Hippocampal formation (tissue), 2 donors: ENCODE measurements at places on chromosomes 6 and 20.

DNA sequence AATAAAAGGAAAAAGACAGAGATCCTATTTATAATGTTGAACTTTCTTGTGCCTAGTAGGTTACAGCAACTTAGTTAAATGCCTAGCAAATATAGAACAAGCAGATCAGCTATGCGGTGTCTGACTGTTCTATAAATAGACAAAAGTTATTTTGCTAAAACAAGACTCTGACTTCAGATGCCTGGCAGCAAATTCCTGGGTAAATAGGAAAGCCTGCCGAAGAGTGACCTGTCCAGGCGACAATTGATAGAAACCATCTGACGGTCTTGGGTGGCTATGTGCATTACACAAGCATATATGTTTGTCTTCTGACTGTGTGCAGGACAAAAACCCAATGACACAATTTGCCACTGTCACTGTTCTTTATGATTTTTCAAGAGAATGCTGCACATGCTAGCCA lies 38.0 kb upstream of the PDE10A start:
- DNase-seq: no peak

DNA sequence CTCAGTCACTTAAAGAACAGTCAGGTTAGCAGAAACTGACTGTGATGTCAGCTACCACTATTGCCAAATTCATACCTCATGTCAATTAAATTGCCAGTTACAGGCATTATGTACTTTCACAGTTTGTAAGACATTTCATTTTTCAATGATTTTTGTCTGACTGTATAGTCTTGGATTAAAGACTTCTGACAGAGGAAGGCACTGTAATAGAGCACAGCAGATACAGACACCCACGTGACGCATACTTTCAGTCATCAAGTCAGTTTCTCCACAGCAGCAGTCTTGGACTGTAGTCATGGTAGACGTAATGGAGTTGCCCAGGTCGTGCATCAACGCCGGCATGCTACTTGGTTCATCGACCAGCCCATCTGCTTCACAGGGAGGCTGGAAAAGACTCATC lies 29.5 kb upstream of the ELOVL5 start:
- DNase-seq: no peak

DNA sequence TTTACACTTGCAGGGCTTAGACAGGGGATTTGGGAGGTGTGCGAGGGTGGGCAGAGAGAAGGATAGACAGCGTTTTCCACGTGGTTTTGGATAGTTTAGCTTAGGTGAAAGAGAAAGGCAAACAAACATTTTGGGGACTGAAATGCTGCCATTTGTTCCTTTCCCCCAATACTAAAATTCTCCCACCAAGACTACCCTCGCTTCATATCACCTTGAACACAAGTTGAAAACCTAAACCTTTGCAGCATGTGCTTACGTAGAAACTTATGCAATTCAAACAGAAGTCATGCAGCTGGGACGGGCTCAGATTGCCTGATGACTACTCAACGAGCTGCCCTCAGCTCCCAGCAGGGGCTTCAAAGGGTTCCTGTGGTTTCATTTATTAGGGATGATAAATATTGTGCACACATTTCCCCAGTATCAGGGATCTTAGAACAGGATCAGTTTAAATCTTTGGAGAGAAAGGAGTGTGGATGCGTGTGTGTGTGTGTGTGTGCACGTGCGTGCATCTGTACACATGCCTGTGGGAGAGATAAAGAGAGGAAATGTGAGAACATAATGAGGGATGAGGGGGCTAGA lies 77.3 kb downstream of the SLC22A23 start:
- DNase-seq: no peak

DNA sequence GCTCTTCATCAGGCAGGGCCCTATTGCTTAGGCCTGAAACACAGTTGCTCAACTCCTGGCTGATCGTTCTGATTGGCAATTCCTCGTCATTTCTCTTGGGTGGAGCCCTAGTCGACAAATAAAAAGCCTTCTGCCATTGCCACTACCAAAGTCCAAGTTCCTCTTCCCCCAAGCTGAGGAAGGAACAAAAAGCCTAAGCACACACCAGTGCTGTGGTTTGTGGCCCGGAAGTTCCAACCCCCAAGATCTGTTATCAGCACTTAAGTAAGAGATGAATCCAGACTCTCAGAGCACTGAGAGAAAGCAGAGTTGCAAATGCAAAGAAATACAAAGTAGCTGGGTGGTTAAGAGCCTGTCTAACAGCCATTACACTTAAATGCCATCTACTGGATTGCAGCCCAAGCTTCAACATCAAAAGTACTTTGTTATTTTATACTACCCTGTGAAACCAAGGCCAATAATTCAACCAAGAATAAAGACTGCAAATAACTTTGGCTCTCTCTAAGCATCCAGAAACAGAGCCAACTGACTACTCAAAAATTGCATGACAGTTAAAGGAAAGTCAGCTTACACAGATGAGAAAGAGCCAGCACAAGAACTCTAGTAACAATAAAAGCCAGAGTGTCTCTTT lies 1024.0 kb downstream of the GRIK2 start:
- DNase-seq: no peak

GRCh38 chr20:10521068-10521831 lies 86.1 kb downstream of the SLX4IP start:
- no peak for DNase-seq

DNA sequence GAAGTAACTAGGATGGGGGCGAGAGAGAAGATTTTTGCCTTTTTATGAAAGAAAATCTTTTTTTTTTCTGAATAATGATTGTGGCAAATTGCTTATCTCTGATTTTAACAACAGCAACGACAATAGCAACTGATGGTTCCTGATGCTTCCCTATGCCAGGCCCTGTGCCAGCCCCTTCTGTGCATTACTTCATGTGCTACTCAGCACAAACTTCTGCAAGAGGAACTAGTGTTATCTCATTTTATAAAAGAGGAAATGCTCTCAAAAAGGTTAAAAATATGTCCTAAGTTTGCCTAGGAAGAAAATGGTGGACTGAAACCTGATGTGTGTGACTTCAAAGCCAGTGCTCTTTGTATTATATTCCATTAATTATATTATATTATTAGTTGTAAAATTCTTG lies 74.0 kb upstream of the RALGAPA2 start:
- DNase-seq: no peak

DNA sequence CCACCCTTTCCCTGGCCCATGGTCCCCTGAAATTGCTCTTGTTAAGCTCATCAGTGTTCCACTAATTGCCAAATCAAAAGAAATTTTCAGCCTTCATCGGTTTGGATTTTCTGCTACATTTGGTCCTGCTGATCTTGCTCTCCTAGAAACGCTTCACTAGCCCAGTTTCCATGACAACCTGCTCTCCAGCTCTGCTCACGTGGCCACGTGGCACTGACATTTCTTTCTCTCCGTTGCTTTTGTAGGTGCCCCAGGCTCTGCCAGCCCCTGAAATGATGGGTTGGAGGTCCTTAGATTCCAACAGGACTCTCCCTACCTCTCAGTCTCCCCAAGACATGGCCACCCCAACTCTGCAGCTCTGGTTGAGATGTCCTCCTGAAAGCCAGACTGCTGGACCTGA lies 45.8 kb upstream of the NNAT start:
- no peak for DNase-seq

GRCh38 chr20:48193627-48194425 lies 408.5 kb upstream of the SULF2 start:
- no peak for DNase-seq

GRCh38 chr6:71277926-71278600 lies 10.5 kb upstream of the OGFRL1 start:
- DNase-seq: no peak

DNA sequence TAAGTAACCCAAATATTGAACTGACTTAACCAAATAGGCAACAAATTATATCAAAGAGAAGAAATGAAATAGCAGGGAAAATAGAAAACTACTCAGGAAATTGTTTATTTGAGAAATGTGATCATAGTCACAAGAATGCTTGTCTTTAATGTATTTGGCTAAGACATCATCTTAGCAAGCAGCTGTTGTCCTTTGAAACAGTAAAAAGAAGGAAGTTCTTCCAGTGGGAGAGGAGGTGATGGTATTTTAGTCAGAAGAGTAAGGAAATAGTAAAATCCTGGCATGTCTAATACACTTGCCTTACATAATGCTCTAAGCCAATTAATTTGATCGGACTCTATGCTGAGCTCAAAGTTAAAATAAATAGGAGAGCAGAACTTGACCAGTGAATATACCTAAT lies 126.5 kb downstream of the EPM2A start:
- DNase-seq: no peak

DNA sequence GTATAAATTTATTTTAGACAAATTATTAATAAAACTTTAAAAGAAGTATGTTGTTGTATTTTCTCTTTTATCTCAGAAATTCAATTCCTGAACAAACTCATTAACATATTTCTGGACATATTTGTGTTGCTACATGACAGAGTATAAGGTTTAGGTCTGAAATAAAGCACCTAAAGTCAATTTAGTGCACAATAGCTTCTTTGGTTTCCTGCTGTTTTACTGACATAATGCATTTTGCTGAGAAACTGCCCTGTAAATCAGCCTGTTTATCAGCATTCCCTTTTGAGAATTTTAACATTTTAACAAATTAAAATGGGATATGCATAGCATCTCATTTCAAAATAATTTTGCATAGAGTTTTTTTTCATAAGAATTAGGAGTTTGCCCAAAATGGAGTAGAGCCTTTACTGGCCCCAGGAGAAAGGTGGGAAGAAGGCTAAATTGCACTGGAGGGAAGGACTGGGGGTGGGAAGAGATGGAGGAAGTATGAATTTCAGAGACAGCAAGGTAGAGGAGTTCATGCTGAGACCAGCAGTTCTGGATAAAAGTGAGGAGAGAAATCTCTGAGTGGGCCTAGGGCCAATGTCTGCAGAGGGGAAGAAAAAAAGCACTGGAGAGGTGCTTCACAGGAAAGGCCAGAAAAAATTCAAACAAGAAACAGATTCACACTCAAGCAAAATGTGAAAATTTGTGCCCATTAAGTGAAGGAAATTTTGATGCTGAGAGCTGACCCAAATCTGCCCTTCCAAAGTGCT lies 324.2 kb upstream of the HSF2 start:
- DNase-seq: no peak

- DNase-seq: no peak
Measured at GRCh38 chr6:20160541-20161283, 51.6 kb downstream of the MBOAT1 start.

GRCh38 chr6:34914358-34914757 lies 25.3 kb downstream of the ANKS1A start:
- no peak for DNase-seq

DNA sequence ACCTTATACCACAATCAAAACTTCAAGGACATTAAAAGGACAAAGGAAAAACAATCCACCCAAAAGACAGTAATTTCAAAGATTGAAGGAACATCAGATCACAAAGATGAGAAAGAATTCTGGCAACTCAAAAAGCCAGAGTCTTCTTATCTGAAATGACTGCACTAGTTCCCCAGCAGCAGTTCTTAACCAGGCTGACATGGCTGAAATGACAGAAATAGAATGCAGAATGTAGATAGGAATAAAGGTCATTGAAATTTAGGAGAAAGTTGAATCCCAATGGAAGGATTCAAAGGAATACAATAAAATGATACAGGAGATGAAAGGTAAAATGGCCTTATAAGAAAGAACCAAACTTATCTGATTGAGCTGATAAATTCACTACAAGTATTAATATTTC lies 231.4 kb downstream of the CD109 start:
- DNase-seq: no peak

DNA sequence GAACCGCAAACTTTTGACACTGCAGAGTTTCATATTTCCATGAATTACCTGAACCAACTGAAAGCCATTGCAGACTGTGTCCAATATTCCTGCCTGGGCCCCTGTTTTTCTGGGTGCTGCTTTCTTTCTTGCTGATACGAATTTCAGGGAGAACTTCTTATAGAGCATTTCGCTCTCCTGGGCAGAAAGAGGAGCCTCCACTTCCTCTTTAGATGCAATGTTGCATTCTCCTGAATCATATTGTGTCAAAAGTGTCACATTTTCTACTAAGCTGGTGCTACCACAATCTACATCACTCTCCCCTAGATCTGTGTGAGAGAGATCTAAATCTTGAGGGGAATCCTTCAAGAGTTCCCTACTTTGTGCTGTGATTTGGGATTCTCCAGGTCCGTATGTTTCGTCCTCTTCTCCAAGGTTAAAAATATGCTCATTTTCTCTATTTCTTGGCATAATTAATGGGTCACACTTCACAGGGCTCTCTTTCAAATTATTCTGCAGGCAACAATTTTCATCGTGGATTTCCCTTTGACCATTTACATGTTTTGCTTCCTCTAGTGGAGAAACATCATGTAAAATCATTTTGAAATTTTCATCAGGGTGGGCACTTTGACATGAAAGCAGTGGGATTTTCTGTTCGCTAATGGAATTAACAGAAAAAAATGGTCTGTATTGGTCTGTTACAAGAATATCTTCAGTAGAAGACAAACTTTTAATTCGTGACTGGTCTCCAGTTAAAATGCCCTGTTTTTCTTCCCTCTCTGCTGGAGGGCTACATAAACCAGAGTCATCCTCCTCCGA lies 102.3 kb downstream of the DST start:
- no peak for DNase-seq

DNA sequence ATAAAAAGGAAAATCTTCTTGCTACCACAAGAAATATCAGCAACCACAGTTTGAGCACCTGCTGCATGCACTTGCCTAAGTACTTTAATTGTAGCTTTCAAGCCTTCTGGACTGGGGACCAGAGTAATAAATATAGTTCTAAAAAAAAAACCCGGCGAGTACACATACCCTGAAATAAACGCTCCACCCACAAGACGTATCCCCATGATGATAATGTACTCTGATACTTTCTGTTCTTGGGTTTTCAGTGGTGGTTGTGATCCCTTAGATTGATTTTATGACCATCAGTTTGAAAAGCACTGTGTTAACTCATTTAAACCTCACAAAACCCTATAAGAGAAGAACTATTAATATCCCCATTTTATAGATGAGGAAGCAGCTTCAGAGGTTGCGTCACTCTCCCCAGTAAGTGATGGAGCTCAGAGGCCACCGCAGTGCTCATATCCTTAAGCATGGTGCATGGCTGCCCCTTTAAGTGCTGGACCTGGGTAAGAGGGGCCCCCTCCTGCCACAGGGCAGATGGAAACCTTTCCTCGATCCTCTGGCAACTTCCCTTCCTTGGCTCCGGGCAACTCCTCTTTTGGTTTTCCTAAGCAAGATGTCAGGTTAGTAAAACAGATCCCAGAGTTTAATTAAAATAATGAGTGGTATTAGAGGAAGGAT lies 67.3 kb downstream of the KCNB1 start:
- no peak for DNase-seq

GRCh38 chr6:169316651-169317050 lies 63.0 kb upstream of the THBS2 start:
- no peak for DNase-seq

DNA sequence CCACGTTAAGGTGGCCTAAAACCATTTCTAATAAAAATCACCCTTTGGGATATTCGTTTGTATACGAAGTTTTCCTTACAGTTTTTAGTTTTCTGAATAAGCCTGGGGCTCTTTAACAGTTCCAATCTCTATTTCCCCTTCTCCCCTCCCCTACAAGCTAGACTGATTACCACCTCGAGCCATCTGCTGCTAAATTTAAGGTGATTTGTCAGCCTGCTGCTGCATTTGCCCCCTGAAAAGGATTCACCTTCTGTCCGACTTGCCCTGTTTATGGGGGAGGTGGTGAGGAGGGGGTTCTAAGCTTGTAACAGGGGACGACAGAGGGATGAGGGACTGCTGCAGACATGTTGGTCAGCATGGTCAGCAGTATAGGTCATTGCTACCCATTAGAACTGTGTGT lies 146.3 kb downstream of the JARID2 start:
- no peak for DNase-seq
